ENCODE measurements at places on chromosomes 5 and 9.

GRCh38 chr5:57171816-57172465 is 1.9 kb upstream of the GPBP1 start:
- DNase-seq = no peak

GRCh38 chr5:171588790-171589189 is 169.3 kb downstream of the FGF18 start:
- DNase-seq = no peak

GRCh38 chr5:142942901-142943300 is 172.7 kb downstream of the ARHGAP26 start:
- DNase-seq = no peak

DNA sequence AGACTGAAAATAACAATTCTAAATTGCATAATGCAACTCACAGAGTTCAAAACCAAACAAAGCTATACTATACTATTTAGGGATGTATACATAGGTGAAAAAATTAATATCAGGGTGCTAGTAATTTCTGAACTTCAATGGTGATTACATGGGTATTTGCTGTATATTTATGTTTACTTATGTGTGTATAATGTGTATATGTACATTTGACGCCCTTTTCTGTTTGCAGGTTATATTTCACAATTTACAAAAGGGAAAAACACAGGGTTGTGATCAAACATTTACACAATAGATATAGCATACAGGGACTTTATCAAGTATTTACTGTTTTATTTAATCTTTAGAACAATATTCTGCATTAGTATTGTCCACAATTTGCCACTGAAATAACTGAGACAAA is 184.0 kb downstream of the DENND1A start:
- DNase-seq = no peak

DNA sequence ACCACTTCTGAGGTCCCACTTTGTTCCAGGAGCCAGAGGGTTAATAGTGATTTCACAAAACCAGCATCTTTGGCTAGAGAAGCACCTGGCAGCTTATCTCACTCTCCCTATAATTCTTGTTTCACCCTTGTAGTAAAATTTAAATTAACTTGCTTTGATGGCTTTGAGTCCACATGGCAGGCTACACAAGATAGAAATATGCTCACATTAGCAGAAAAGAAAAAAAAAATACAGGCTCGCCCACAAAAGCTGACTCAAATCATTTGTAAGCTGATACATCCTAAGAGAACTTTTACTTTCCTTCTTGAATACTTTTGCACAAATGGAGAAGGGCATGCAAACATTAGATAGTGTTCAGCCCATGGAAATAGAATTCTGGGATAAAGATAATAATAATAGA is 36.2 kb downstream of the TNFSF15 start:
- DNase-seq = no peak

DNA sequence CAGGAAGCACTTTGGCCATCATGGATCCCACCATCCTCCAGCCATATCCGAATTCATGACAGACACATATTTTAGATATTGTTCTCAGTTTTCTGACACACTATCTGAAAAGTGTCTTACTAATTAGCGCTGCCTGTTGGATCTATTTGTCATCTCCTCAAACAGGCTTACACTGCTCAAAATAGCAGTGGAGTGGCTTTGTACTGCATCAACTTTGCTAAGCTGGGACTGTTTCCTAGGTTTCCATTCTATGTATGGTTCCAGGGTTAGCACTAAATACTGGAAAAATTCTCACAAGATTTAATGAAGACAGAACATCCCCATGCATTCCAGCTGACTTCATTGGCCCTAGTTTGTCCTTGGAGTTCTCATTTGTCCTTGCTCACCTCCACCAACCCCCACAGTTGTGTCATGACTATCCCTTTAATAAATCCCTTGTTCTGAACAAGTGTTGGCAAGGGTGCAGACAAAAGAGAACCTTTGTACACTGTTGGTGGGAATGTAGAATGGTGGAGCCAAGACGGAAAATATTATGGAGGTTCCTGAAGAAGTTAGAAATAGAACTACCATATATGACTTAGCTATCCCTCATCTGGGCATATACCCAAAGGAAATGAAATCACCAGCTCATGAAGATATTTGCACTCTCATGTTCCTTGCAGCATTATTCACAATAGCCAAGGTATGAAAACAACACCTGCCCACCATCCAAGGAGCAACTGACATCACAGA is 136.5 kb upstream of the RAI14 start:
- no peak for DNase-seq

- no peak for DNase-seq
Measured at GRCh38 chr9:110543631-110544051, 35.9 kb downstream of the SVEP1 start.

- DNase-seq = no peak
Measured at GRCh38 chr5:3222924-3223323, 372.7 kb upstream of the IRX1 start.

DNA sequence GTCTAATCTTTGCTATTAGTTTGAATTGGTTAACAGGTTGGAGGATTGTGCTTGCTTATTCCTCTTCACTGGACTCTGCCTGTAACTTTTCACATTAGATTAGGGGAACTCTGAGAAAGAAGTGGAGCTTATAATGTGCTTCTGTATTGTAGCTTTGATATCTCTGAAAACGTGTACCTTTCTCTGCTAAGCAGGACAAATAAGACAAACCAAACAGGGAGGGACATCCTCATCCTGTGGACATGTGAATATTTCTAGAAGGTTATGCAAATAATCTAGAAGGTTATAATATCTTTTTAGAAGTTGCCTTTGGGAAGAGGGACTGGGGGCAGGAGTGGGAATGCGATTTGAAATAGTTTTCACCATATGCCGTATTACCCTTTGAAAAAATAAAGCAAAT is 11.7 kb downstream of the IQGAP2 start:
- no peak for DNase-seq

DNA sequence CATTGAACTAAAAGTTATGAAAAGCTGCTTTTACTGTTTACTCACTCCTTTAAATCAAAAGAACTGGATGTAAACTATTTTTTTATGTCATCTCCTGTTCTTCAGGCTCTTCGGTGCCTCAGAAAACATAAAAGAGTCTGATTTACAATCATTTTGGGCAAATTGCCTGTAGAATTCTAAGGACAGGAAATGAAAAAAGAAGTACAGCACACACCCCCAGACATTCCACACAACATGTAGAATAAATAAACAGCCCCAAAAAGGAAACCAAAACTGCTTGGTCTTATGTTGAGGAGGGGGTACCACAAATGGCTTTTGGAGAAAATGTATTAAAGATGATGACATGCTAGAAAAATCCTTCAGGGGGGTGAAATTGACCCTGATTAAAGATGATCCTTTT is 57.2 kb downstream of the ITGA1 start:
- no peak for DNase-seq

DNA sequence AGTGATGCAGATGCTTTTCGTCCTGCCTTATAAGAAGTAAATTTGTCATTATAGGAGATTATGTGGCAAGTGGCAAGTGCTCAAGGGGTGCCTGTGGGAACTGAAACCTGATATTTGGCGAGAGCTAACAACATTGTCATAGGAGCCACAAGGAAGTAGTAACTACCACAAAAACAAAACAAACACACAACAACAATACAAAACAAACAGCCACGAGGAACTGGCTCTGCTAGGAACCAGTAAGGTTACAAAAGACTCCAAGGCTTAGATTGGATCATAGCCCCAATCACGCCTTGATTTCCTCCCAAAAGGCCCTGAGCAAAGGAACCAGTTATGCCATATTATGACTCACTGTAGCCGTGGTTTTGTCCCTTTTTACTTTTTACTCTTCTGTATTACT is 1045.2 kb downstream of the CDH12 start:
- DNase-seq = no peak

DNA sequence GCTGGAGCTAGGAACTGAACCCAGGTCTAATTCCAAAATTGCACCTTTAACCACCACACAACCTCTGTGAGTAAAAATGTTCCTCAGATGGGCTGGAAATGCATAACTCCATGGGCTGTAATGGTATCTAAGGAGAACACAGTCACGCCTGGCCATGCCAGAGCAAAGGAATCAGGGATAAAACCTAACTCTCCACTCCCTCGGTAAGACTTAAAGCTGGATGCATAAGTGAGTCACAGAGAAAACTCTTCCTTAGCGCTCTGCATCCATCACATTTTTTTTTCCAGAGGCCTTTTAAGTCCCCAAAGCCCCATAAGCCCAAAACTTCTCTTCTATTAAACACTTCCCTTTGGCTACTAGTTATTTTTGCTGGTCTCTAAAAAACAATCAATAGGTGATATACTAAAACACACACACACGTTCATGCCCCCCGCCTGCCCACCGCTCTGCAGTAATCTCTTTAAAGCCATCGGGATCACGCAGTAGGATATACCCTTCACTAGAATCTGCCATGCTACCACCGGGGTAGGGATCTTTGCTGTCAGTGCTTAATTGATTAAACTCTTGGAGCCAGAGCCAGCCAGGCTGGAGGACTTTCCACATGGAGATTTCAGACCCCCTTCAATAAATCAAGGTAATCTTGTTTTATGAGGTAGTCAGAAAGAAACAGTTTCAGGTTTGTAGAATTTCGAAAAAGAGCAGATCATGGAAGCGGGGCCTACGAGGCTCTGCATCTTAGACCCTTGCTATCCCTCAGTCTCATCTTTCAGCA is 212.9 kb downstream of the MAPKAP1 start:
- DNase-seq = no peak

DNA sequence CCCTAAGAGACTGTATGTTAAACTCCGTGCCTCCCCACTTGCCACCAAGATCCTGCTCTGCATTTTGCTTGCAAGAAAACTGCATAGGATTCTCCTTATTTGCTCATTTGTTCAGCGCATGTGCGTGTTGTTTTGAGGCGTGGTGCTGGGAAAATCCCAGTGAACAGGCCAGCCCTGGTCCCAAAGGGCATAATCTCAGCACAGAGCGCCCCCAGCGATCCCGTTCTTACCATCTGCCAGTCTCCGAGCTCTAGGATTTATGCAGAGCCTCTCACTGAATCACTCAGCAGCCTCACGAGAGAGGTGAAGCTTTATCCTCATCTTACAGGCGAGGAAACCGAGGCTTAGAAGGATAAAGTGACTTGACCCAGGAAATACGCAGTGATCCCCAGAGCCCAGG is 11.5 kb downstream of the PRRX2 start:
- no peak for DNase-seq

- no peak for DNase-seq
Measured at GRCh38 chr9:87512311-87512710, 14.6 kb downstream of the DAPK1 start.

DNA sequence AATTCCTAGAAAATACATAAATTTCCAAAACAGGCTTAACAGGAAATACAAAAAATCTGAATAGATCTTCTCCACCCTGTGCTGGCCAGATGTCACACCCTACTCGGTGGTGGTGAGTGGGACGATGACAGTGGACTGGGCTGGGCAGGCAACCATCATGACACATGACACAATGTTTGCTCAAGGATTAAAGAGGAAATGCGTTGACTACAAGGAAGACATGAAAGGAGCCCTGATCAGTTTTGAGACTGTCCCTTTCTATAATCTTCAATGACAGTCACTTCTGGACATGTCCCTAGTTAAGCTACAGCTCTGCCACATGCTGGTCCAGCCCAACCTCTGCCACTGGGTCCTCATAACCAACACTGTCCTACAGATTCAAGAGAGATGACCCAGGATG is 99.8 kb downstream of the ZDHHC21 start:
- no peak for DNase-seq
